ENCODE measurements at places on chromosomes 3 and 15.

DNA sequence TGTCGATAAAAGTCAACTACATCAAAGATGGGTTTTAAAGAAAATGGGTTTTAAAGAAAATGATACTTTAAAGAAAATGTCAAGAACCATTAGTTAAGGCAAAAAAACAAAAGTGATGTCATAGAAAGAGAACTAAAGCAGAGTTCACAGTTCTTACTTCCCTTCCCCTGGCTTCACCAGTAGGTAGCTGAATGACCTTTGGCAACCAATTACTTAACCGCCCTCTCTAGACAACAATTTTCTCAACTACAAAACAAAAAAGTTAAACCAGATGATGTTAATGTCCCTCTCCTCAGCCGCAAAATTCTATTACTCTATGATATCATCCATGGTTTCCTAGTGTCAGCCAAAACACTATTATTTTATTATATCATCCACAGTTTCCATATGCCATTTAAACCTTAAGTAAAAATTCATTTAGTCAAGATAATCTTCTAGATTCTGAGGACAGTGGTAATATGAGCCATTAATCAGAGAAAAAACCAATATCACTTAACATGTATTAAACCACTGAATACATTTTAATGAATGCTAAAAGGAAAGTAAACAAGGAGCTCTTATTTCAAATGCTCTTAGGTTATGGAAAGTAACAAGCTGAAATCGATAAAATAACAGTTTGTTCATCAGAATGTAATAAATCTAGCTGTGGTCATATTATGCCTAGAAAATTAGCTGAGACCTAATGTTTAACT is 13.1 kb downstream of the RYK start:
- no peak for DNase-seq

- no peak for DNase-seq
These were observed 85.1 kb upstream of the NANOGP8 start for GRCh38 chr15:35170207-35170606.

GRCh38 chr15:66931768-66932633 is 133.4 kb upstream of the SMAD3 start:
- DNase-seq: no peak

DNA sequence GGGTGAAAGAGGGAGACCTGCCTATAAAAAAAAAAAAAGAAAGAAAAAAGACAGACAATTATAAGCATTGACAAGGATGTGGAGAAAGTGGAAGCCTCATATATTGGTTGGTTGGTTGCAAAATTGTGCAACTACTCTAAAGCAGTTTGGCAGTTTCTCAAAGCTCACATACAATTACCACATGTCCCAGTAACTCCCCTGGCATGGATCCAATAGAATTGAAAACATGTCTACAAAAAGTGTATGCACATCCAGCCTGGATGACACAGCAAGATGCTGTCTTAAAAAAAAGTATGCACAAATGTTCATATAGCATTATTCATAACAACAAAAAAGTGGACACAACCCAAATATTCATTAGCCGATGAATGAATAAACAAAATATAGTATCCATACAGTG is 19.5 kb downstream of the SETMAR start:
- DNase-seq: no peak

- no peak for DNase-seq
These were observed 642.0 kb downstream of the ZNF385D start for GRCh38 chr3:21109056-21109455.

DNA sequence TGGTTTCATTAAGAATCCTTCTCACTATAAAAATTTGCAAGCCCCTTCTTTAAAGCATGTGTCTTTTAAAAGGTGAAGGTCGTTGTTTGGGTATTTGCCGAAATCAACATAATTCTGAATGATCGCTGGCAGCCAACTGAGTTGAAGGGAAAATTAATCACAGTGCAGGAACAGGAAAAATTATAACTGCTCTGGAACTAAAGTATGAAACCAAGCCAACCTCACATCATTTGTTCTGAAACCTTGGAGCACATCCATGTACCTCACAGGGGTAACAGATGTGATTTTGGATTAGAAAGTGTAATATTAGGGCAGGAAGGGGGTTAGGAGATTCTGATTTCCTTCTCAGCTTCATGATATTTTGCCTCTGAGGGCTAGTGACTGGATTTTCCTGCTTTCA is 52.2 kb upstream of the PTX3 start:
- peak; percentile 65 for DNase-seq

- DNase-seq: no peak
These were observed 105.8 kb upstream of the GAP43 start for GRCh38 chr3:115517457-115518050.

- DNase-seq: peak; percentile 47
These were observed 51.8 kb downstream of the RGMA start for GRCh38 chr15:93036951-93037819.

DNA sequence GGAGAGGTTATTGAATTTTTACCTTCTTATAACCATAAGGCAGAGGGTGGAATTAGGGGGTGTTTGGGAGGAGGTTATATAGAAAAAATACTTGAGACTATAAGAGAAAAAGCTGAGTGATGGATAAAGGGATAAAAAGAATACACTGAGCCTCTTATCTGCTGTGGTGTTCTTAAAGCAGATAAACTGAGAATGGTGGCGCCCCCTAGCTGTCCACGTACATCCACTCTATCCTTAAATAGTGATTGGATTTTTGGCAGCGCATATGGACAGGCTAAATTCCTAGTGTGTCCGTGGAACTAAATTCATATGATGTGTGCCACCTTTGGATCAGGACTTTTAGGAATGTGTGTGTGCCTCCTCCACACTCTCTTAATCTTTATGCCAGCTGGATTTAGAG is 121.1 kb downstream of the OXSM start:
- DNase-seq: no peak

GRCh38 chr15:26176831-26177230 is 313.7 kb upstream of the ATP10A start:
- DNase-seq: no peak

- DNase-seq: no peak
These were observed 776 bp downstream of the VGLL3 start for GRCh38 chr3:86990012-86990733.

GRCh38 chr3:190174471-190174870 is 53.8 kb upstream of the P3H2 start:
- no peak for DNase-seq

DNA sequence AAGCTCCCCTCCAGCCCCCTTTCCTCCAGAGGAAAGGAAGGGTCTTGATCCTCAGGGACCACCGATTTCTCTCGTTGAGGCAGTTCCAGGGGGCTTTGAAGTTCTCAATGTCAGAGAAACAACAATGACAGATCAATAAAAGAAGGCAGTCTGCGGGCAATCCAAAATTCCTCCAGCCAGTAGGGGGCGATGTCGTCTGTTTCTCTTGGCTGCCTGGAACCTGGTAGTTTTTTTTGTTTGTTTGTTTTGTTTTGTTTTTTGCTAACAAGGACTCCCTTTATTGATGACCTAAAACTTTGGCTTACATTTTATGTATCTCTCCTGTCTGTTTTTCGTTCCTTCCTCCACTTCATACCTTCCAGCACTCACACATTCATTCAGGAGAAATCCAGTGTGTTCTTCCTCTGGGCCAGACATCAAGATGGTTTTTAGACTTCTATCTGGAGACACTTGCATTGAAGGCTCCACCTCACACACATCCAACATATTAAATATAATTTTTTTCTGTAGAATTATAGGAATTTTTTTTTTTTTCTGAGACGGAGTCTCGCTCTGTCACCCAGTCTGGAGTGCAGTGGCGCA is 276.6 kb downstream of the RPLP1 start:
- DNase-seq: peak; percentile 24

DNA sequence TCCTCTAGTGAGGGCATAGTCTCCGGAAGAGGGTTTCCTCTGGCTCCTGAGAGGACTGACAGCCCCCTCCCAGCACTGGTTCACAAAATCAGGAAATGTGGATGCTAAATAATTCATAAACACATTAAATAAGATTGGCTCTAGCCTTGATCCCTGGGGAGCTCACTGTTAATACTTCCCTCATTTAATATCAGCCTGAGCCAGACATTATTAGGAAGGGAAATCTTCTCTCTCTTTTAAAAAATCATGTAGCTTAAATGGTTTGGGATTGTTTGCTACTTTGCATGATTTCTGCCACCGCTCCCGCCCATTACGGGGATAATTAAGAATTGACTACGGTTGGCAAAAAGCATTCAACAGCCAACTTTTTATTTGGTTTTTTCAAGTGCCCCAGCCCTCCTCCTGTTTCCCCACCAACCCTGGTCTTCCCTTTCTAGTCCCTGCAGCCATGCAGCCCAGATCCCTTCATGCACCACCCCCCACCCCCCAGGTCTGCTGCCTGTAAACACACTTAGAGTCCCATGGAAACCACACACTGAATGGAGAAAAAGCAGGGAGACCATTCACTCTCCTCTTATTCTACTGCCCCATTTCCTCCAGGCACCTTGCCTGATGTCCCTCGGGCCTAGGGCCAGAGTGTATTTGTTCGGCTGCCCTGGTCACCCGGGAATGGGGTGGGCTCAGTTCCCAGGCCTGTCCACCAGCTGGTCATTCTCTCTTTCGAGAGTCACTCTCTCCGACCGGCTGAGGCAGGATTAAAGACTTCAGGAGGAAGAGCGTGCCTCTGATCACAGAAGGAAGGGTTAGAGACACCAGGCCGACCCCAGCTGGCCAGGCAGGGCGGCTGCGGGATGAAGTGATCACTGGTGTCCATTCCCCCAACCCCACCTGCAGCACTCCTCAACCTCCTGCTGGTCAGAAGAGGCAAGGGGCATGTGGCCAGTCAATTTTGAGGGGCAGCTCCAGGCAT is 45.1 kb downstream of the SEMA5B start:
- DNase-seq: no peak

DNA sequence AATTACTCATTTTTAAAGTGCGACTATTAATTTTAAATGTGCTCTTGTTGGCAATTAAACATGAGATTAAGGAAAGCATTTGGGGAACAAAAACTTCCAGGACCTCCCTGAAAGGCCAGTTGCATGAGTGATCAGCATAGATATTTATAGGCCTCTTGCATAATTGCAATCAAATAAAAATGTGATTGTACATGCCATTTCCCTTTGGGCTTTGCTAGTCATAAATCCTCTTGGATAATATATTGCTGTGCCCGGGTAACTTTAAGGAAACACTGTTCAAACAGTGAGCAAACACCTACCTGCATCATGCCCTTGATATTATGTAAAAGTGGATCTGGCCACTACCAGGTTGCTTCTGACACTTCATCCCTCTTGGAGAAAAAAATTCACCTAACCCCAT is 239.1 kb downstream of the MCTP2 start:
- no peak for DNase-seq

DNA sequence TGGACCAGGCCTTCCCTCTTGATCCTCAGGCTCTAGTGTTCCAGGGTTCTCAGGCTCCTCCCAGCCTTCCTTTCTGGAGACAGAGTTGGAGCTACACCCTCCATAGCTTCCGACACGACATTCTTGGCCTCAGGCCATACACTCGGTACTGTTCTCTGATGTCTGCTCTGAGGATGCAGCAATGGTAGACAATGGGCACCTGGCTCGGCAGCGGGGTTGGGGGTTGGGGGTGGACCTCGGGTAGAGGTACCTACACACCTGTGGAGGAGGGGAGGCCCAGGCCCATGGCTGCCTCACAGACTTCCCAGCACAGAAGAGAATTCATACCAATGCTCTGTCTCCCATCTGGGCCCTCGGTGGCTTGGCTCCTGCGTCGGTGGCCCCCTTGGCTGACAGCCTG is 21.4 kb downstream of the CCDC13 start:
- DNase-seq: no peak
